ENCODE measurements at places on chromosomes 3 and 15.
A peak's percentile ranks its signal among the peaks of the same experiment; 100 is the strongest.

DNA sequence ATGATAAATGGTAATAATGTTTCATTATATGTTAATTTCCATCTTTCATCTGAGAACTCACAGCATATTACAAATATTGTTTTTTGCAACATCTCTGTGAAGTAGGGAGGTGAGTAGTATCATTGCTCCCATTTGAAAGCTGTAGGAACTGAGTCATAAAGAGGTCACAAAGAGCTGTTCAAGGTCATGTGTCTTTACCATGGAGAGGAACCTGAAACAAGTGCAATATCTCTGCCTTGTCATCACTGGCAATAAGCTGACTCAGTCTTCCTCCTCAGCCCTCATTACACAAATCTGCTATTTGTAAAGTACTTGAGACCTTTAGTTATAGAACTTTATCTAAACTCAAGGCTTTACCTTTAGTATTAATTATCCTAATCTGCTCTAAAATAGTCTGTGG lies 4.4 kb upstream of the ATP13A4 start:
- no peak for DNase-seq

- no peak for DNase-seq
Measured at GRCh38 chr15:43519196-43519595, 1.8 kb downstream of the MAP1A start.

DNA sequence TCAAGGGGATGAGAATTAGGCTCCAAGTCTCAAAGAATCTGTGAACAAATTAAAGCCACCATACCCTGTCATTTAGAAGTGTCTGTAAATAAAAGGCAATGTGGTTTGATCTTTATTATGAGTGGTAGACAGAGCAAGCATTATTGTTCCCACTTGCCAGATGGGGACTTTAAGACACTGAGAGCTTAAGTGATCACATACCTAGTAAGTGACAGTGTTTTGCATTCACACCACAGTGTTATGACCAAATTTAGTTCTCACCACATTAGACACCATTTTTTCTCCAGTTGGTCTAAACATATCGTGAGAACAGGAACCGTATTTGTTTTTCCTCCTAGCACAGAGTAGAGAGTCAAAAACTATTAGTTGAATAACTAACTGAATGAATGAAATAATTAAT lies 13.2 kb upstream of the ZBED2 start:
- DNase-seq: no peak

- no peak for DNase-seq
Measured at GRCh38 chr3:31546162-31546561, 13.4 kb downstream of the STT3B start.

DNA sequence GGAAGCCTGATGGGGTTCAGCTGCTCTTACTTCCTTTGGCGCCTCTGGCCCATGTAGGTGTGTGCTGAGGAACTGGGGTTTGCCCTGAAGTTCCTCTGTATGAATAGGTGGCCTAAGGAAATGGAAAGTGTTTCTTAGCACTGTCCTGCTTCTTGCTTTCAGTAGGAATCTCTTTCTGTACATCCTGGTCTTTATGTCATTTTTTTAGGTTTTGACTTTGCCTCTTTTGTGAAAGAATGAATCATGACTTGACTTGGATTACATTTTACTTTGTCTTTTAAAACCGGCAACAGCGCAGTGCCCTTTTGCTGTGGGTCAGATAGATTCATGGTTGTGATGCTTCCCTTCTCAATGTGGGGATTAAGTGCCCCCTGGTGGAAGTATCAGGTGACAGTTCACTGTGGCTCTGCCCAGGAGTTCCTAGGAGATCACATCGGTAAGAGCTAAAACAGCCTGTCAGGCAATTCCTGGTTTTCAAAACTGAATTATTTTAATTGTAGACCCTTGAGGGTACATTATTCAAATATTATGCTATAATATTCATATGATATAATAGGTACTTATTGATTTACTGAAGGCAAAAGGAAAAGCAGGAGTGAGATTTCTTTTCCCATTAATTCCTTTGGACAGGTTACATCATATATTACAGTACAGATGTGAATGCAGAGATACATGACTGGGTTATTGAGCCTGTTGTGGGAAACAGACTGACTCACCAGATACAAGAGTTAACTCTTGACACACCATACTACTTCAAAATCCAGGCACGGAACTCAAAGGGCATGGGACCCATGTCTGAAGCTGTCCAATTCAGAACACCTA lies 95.4 kb downstream of the HCN4 start:
- DNase-seq: peak; percentile 32

DNA sequence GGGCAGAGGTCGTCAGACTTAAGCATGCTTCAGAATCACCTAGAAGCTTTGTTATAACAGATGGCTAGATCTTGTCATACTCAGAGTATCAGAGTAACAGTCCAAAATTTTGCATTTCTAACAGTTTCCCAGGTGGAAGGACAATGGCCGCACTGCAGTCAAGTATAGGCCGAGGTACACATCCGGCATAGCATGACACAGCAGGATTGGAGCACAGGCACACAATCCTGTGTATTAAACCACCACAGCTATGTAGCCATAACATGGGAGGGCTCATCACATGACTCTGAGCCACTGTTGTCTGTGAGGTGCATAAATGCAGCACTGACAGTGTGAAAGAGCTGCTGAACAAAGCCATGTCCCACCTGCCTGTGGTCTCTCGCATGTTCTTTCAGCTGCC lies 85.7 kb upstream of the RNF7 start:
- no peak for DNase-seq

DNA sequence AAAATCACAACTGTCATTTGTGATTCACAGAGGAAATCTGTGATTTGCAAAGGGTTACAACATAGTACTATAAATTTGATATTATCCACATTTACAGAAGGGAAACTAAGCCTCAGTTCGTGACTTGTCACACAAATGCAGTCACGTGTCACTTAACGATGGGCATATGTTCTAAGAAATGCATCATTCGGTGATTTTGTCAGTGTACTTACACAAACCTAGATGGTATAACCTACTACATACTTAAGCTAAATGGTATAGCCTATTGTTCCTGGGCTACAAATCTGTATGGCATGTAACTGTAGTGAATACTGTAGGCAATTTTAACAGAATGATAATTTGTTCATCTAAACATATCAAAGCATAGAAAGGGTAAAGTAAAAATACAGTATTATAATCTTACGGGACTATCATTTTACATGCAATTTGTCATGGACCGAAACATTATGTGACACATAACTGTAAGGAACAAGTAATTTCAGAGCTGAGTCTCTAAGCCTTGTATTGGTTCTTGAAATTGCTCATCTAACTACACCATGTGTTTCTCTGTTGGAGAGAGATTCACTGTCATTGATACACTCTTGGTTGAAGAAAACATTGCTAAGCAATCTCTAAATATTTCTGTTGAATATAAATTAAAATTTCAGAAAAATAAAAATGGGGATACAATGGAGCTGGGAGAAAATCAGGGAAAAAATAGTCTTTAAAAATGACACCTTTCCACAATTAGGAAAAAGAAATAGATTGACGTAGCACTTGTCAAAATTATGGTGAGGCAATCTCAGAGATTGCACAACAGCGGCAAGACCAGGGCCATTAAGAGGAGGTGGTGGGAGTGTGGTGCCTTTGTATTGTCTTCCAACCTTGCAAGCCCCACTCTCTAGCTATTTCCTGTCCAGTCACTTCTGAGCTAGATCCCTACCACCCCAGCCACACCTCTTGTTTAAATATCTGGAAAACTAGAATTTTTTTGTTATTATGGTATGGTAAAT lies 645.8 kb upstream of the TBL1XR1 start:
- DNase-seq: no peak

DNA sequence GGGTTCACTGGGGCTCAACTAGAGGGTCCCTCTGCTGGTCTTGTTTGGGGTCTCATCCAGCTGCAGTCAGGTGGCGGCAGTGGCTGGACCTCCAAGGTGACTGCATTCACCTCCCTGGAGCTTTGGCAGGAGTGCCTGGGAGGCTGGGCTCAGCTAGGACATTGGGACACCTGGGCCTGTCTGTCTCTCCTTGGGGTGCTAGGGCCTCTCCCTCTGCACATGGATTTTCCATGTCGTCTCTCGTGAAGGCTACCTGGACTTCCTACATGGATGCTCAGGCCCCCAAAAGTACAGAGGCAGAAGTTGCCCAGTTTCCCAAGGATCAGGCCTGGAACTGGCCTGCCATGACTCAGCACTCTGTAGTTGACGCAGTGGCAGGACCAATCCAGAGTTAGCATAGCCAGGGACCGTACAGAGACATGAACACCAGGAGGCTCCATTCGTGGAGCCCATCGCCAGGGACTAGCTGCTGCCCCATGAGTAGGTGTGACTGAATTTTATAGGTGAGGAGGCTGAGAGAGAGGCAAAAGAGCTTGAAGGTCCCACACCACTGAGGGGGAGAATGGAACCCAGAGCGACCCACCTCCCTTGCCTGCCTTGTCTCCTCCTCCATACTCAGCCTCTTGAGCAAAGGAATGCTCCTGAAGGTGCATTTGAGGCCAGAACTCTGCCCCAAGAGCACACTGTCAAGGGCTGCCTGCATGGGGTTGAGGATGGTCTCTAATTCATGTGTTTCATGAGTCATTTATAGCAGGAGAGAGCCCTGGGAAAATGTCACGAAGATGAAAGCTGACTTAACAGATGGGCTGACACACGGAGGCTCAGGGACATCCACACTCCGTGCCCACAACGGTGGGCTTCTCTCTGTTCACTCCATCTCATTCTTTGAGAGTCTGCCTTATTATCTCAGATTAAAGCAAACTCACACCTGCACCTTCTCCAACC lies 13.0 kb upstream of the ALDH1A3 start:
- no peak for DNase-seq

- no peak for DNase-seq
Measured at GRCh38 chr3:30628901-30629590, 22.6 kb downstream of the TGFBR2 start.

DNA sequence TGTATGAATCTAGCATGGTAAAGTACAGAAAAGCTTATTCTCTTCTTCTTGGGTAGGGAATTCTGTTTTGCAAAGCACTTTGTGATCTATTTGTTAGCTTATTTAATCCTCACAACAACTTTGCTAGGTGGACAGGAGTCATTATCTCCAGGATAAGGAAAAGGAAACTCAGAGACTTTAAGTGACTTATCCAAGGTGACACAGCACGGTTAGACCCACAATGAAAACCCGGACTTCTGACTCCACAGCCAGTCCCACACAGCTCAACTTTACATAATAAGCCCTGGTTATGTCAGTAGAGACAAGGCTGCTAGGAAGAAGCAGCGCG lies 384 bp upstream of the NDUFB4 start:
- DNase-seq: no peak

DNA sequence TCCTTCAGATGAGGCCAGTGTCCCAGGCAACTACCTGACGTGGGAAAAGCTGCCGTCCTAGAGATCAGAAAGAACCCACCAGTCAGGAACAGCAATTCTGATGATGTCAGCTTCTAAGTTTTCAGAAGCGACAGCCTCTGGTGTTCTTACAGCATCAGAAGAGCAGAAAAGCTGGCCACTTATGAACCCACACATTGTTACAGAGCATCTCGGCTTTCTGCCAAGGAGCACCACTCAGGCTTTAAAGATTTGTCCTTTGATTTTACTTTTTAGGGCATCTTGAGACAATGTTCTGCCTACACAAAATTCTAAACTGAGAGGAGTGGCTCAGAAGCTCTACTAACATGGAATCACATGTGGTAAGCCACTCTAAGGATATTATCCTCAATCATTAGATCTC lies 49.7 kb upstream of the BOC start:
- no peak for DNase-seq

DNA sequence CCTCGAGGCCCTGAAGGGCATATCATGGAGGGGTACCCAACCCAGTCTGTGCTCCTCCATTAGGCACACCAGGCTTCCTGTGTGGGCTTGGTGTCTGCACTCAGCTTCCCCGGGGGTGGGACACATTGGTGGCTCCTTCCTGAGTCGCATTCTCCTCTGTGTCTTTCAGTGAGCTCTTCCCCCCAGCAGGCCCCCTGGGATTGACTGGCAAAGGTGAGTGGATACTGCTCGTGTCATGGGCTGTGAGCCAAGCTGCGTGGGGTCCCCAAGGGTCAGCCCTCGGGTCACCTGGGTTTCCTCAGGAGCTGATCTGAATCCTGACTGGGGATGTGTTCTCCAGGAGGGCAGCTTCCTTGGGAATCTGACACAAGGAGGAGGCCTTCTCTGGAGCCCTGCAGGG lies 231.0 kb downstream of the SNRPN start:
- DNase-seq: no peak

- DNase-seq: no peak
Measured at GRCh38 chr3:136885357-136886213, 23.6 kb downstream of the NCK1 start.

- DNase-seq: no peak
Measured at GRCh38 chr3:27046351-27046750, 322.8 kb downstream of the NEK10 start.

DNA sequence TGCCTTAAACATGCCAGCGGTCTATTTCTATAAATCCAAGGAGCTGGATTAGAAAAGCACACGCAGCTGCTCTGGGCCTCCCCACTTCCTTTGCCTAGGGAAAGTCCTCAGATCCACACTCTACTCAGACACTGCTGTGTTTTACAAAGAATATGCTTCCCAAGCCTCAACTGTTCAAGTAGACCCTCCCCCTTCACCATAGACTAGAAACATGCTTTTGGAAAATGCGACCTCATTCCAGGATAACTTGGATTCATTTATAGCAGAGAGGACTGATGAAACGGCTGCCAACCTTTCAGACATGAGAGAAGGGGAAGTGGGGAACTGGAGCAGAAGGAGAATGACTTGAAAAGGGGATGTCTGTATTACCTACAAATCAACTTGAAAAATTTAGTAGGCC lies 64.0 kb downstream of the P3H2 start:
- DNase-seq: no peak

- DNase-seq: no peak
Measured at GRCh38 chr15:39799552-39800011, 16.9 kb upstream of the FSIP1 start.

GRCh38 chr3:192710366-192710765 lies 17.0 kb downstream of the FGF12 start:
- no peak for DNase-seq

DNA sequence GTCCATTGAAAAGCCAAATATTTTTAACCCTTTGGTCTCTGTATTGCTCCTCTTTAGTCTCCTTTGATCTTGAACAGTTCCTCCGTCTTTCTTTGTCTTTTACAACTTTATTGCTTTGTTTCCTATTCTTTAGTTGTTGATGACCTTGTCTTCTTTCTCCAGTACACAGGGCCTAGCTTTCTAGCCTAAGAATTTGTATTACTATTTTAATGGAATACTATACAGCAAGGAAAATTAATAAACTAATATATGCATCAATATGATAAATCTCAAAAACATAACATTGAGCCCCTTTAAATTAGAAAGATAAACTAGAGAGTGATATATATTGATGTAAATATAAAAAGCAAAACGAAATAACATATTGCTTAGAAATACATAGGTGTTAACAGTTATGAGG lies 88.7 kb downstream of the NR1D2 start:
- DNase-seq: no peak

- no peak for DNase-seq
Measured at GRCh38 chr3:122513386-122514122, 1.2 kb downstream of the KPNA1 start.

GRCh38 chr3:152222327-152222726 lies 46.4 kb upstream of the MBNL1 start:
- DNase-seq: no peak

DNA sequence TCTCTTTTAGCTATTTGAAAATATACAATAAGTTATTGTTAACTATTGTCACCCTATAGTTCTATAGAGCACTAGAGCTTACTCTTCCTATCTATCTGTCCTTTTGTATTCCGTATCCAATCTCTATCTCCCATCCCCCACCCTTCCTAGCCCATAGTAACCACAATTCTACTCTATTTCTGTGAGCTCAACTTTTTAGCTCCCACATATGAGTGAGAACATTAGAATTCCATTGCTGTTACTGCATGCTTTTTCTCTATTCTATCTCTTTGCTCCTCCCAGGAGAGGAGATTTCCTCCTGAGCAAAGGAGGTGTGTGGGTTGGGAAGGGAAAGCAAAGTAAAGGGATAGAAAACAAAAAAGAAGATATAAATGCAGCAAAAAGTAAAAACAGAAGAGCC lies 105.6 kb upstream of the SLC4A7 start:
- DNase-seq: no peak

Data from activated CD4-positive, alpha-beta T cell treated with anti-CD3 and anti-CD28 coated beads for 24 hours (primary cell).